Hematopoietic multipotent progenitor cell treated with erythropoietin and hydrocortisone succinate and interleukin-3 and kit ligand, for 15 days (in vitro differentiated cells): ENCODE measurements at places on chromosomes 4 and X.

DNA sequence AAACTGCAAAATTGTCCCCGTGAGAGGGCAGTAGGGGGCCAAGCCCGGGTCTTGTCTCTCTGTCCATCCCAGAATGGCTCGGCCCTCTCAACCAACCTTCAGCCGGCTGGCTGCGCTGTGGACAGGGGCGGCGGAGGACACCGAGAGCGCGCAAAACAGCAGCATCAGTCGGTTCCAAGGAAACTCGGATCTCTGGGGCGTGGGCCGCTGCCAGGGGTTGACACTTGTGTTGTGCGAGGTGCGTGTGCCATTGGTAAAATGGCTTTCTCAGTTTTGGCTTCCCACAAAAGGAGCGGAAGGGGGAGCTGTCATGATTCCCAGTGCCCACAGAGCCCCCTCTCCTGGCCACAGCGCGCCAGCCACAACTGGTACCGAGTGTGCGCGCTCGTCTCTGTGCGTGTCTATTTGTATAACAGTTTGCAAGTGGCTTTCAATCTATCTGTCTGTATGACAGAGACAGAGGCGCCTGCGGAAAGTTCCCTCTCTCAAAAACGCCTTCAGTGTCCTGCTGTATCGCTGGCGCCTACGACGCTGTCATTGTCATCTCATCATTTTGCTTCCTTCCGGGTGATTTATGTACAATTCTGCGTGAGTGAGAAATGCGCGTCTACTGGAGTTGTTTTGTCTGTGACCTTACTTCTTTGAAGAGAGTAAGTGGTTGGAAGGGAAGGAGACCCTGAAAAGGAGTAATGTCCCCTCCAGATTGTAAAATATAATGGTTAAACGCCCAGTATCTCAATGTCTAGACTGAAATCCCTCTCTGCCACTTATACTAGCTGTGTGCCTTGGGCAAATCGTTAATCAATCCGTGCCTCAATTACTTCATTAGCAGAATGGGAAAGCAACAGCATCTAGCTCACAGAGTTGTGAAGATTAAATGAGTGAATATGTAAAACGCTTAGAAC is 1.8 kb downstream of the DKK2 start:
- no peak for DNase-seq

- no peak for DNase-seq
Measured at GRCh38 chrX:2145692-2146367, 354.9 kb downstream of the DHRSX start.

DNA sequence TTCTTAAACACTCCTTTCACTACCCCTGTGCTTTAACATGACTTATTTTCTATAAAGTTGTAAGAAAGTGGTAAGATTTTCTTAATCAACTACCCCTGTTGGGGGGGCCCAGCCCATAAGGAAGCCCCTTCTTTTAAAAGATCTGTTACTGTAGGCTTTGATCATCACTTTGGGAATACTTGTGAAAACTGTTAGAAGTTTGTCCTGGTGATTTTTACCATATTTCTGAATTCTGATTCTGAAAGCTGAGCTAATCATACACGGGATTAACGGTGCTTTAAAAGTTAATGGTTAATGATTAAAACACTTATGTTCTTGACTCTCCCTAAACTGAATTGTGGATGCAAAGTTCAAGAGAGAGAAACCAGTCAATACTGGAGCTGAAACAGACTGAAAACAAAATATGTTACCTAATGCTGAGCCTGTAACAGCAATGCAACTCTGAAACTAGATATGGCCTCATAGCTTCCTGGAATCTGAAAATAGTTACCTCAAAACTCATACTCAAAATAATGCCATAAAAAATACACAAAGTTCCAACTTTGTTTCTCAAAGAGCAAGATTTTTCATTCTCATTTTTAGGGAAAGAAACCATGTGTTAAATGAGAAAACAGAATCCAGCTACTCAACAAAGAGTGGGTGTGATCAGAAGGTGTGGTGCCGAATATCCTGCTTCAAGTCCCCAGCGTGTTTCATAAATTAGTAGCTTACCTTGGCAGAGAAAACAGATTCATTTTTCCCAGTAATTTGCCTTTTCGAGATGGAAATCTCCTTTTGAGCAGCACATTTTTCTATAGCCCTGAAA is 31.6 kb downstream of the ADH7 start:
- DNase-seq, result no peak

DNA sequence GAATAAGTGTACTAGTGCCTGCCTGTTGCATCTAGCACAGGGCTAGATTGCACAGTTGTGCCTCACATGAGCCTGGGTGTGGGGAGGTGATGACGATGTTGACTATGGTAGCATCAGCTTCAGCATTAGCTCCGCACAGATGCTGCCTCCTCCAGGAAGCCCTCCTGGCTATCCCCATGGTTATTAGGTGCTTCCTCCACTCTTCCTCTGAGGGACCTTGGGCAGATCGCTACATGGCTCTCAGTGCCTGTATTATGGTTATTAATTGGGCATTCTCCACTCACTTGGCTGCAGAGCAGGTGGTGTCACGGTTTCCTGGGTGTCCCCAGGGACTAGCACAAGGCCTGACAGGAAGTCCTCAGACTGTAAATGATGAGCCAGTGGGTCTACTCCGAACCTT is 325.6 kb downstream of the ARHGAP10 start:
- DNase-seq, result no peak

DNA sequence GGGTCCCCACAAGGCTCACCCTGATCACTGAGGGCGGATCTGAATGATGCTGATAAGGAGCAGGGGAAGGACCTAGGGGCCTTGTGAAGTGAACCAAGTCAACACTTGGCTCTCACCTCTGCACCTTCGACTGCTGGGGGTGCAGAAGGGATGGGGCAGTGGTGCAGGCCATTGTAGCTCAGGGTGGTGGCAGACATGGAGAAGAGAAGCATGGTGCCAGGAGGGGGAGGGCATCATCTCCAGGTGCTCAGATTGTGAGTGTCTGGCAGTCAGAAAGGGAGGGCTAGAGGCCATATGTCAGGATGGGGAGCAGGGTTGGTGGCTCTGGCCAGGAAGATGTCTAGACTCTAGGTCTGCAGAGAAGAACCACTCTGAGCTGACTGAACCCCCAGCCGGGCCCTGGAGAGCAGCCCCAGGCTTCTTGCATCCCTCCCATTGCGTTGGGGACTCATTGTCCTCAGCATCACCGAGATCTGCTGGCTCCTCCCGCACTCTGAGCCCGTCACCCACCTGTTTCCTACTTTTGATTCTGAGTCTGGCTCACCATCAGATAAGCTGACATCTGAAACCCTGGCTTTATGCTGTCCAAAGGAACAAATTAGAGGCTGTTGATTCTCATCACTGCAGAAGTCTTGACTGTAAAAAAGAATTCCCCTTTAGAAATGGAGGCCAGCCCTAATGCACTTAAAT is 3.8 kb downstream of the APLN start:
- no peak for DNase-seq

DNA sequence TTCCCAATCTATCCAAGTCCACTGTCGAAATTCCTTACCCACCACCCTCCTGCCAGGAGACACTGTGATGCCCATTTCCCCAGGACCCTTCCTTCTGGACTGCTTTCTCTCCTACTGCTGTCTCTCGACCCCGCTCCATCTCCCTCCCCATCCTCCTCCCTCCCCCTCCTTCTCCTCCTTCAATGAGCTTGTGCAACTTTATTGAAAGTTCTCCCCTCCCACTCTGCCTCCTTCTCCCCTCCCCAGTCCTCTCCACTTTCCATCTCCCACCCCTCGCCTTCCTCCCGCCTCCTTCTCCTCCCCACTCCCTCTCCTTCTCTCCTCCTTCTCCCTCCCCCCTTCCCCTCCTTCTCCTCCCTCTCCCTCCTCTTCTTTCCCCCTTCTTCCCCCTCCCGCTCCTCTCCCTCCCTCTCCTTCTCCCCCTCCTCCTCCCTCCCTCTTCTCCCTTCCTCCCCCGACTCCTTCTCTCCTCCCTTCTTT is 116.6 kb upstream of the FAT1 start:
- DNase-seq, result no peak

- no peak for DNase-seq
Measured at GRCh38 chr4:140085062-140085622, 68.8 kb downstream of the MAML3 start.
